ENCODE measurements at places on chromosomes 2 and 18. TPM values are rescaled to one million over a fixed set of nuclear protein-coding genes. Genes with fewer than 3 reads are reported as not detected.

GRCh38 chr18:40365526-40365925 is 1589.5 kb upstream of the PIK3C3 start:
- no peak for DNase-seq

HOXD11 gene
- total RNA-seq: not detected

DNA sequence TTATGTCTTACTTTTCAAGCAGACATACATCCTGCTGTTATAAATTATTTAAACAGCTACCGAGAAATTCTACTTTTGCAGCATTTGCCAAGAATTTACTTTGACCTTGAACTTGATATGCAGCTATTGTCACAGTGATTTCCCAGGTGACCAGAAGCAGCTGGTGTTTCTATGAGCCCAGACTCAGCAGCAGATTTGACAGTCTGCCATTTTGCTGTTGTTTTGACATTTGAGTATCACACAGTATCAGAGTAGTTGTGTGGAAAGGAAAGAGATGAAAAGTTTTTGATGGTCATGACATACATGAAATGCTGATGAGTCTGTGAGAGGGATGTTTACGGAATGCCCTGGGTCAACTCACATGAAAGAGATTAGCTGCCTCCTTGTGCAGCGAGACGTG is 6.6 kb upstream of the CCDC195 start:
- no peak for DNase-seq

DNA sequence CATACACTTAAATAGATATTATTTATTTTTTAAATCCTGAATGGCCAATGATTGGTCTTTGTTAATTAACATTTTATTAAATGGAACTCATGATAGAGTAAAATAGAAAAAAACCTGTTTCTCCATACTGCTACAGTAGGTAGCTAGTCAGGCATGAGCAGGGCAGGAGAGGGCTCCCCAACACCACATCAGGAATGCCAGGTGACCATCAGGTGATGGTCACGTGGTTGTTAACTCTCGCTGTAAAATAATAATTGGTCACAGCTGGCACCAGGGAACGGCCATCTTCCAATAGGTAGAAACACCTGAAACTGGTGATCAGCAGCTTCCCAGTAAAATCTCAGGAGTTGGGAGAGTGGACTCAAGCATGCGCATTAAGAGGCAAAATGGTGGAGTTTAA is 172.2 kb downstream of the MEIS1 start:
- DNase-seq: no peak

GRCh38 chr2:15871239-15871783 is 69.0 kb upstream of the MYCN start:
- DNase-seq: no peak

DNA sequence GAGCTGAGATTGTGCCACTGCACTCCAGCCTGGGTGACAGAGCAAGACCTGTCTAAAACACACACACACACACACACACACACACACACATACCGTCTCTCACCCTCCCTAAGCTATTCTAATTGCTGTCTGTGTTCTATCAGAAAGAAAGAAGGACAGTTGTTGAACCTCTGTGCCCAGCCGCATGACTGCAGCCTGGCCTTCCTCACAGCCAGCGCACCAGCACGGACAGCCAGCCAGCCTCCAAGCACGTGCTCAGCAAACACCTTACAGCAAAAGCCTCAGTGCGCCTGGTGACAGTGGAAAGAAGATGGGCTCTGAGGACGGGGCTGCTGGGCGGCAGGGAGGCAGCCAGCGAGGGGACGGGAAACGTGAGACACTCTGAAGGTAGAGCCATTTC is 58.0 kb downstream of the ZNF516 start:
- DNase-seq: no peak

DNA sequence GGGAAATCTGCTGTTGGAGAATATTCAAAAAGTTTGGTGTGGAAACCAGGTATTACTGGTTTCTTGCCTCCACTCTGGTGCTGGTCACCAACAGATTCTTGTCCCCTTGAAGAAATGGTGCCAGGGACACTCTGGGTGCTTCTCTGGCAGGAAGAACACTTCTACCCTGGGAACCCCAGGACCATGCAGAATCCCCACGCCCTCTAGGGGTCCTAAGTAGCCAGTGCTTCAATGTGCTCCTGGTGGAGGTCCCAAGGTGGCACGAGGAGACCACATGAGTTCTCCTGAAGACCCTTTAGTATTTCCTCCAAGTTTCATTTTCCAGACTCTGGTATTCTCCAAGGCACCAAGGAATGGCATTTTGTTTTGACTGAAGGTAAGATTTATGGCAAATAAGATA is 380.6 kb downstream of the TSN start:
- no peak for DNase-seq

CGREF1 gene
- total RNA-seq: 15.8 TPM

DNA sequence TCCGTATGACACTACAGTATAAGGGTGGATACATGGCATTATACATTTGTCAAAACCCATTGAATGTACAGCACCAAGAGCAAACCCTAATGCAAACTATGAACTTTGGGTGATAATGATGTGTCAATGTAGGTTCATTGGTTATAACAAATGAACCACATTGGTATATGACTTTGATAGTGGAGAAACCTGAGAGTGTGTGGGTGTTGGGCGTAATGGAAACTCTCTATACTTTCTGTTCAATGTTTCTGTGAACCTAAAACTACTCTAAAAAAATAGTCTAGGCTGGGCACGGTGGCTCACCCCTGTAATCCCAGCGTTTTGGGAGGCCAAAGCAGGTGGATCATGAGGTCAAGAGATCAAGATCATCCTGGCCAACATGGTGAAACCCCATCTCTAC is 6.5 kb upstream of the ACTG2 start:
- DNase-seq: no peak

GRCh38 chr2:216950547-216950946 is 90.7 kb upstream of the TNP1 start:
- no peak for DNase-seq

- no peak for DNase-seq
These were observed 101.8 kb downstream of the SH3BP4 start for GRCh38 chr2:235053651-235054050.

FAM237A gene
- not detected for total RNA-seq

- no peak for DNase-seq
These were observed 13.4 kb upstream of the TLK1 start for GRCh38 chr2:171174075-171174474.

MAP3K20 gene
- 533 TPM for total RNA-seq

- DNase-seq: no peak
These were observed 499.4 kb downstream of the GALR1 start for GRCh38 chr18:77749089-77749488.

- DNase-seq: peak; percentile 71
These were observed 70.6 kb upstream of the PSMD14 start for GRCh38 chr2:161237392-161238264.

- no peak for DNase-seq
These were observed 214.2 kb downstream of the PTGR3 start for GRCh38 chr18:74994502-74995418.

GRCh38 chr18:3066341-3067110 is 53.6 kb upstream of the LPIN2 start:
- no peak for DNase-seq

- peak; percentile 18 for DNase-seq
These were observed 160.7 kb upstream of the SP5 start for GRCh38 chr2:170554278-170554955.

DNA sequence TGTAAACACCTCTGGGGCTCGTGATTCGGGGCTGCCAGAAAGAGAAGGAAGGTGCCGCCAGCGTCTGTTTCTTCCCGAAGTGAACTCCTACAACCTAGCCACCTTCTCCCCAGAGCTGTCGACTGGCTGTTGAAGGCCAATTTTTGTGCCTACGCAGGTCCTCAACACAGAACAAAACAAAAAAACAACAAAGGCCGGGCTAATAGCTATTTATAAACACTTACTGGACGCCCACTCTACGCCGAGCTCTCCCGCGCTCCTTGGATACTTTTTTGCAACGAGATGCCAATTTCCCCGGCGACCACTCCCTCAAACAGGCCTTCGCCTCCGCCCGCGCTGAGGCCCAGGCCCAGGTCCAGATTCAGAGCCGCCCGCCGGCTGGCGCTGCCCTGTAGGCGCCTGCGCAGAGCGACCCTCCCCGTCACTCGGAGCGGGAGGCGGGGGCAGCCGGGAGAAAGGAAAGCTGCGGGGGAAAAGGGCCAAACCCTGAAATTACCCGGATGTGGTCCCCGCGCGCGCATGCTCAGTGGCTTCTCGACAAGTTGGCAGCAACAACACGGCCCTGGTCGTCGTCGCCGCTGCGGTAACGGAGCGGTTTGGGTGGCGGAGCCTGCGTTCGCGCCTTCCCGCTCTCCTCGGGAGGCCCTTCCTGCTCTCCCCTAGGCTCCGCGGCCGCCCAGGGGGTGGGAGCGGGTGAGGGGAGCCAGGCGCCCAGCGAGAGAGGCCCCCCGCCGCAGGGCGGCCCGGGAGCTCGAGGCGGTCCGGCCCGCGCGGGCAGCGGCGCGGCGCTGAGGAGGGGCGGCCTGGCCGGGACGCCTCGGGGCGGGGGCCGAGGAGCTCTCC is at the start of gene SMAD4:
TSS of gene SMAD4 (plus strand) at position 520 of the 843 bp plus-strand sequence. CDS start 16,834 bp downstream, outside the sequence.
- DNase-seq: peak; percentile 96

DNA sequence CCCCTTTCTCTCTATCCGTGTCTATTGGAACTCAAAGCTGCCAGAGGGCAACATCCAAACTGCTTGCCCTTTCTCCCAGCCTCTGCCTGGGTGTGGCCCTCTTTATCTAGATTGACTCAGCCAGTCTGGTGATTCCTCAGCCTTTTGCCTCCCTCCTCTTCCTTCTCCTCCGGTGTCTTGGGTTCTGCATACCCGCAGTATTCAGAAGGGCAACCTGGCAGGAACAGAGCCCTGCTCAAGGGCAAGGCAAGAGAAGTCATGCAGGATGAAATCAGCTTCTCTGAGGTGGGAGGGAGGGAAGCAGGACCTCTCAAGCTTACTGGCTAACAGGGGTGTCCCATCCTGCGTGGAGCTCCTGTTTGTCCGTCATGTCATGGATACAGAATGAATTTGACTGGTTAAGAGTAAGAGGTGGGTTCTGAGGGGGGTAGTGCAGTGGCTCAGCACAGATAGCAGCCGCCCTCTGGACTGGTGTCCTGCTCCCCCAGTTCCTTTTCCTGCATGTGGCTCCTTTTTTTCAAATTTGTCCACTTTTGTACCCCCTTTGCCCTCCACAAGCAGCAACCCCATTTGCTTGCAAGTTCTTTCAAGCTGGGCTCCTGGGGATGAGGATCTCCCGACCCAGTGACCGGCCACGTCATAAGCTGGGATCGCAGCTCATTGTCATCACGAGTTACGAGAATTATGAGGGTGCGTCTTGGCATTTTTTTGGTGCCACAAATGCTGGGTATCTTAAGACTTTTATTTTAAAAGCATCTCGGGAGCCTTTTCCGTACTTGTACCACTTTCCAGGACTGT is 154.1 kb downstream of the FHOD3 start:
- DNase-seq: no peak

PLGLB1 gene
- total RNA-seq: 1.4 TPM

- no peak for DNase-seq
These were observed 28.1 kb downstream of the TCF7L1 start for GRCh38 chr2:85160966-85161960.

DNA sequence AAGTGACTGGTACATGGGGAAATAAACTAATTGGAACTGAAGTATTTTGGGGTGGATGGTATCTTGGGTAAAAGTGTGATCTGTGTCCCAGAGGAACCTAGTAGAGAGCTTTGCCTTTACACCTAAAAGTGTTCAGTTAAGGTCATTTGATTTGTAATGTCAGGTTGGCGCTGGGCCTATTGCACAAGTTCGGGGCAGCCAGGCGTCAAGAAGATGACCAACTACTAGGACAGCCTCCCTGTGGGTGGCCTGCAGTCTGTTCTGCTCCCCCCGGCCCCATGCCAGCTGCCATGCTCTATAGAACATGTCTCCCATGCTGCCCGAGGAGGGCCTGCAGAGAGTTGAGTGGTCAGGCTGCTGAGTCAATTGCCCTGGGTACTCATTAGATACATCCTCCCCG is 10.1 kb downstream of the RRM2 start:
- no peak for DNase-seq

GRCh38 chr2:230930928-230931555 is 6.0 kb upstream of the GPR55 start:
- no peak for DNase-seq

TUBB6 gene
- 17.1 TPM for total RNA-seq

GRCh38 chr2:128970332-128971116 is 651.9 kb upstream of the HS6ST1 start:
- DNase-seq: no peak

COL5A2 gene
- total RNA-seq: 10.9 TPM

- DNase-seq: no peak
These were observed 1.4 kb downstream of the WDCP start for GRCh38 chr2:24045511-24046508.

DNA sequence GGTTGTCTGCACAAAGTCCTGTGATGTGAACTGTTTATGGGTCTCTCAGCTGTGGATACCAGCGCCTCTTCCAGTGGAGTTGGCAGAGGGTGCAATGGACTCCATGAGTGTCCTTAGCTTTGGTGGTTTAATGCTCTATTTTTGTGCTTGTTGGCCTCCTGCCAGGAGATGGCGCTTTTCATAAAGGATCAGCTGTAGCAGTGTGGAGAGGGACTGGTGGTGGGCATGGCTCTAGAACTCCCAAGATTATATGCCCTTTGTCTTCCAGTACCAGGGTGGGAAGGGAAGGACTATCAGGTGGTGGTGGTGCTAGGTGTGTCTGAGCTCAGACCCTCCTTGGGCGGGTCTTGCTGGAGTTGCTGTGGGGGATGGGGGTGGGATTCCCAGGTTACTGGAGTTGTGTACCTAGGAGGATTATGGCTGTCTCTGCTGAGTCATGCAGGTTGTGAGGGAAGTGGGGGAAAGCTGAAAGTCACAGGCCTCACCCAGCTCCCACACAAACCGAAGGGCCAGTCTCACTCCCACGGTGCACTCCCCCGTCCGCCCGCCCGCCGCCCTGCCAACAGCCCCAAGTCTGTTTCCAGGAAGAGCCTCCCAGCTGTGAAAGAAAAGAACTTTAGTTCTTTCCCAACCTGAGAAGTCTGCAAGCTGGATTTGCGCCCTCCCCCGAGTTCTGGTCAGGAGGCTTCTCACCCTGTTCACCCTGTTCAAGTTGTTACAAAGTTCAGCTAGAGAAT is 108.1 kb downstream of the MARCO start:
- no peak for DNase-seq

GRCh38 chr18:44973282-44973681 is 292.6 kb downstream of the SETBP1 start:
- DNase-seq: no peak

DOK6 gene
- total RNA-seq: 0.47 TPM

NHEJ1 gene
- total RNA-seq: 14.4 TPM

DNA sequence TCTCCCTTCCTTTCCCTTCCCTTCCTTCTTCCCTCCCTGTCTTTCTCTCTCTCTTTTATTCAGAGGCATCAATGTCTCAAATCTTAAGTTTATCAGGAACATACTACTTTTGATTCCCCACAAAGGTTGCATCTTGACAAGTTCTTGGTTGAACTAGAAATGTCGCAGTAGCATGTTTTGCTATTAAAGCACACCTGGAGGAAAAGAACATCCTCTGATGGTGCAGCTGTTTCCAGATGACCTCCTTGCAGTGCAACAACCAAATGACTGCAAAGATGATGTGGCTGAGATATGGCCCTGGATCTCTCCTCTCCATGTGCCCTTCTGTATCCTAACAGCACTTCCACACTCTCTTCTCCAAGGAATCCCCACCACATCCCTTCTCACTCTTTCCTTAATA is 127.2 kb downstream of the SLC8A1 start:
- no peak for DNase-seq

Measured in psoas muscle (tissue), 8 donors.